ENCODE measurements at places on chromosomes 3 and 15. TPM values are rescaled to one million over a fixed set of nuclear protein-coding genes. Genes with fewer than 3 reads are reported as not detected.

CDHR4 gene
- total RNA-seq: not detected

GAP43 gene
- not detected for total RNA-seq

BBS4 gene
- total RNA-seq: 33.1 TPM

LRRIQ4 gene
- total RNA-seq: under 0.01 TPM

CCR2 gene
- total RNA-seq: not detected

NCEH1 gene
- 5.1 TPM for total RNA-seq

CLDN16 gene
- under 0.01 TPM for total RNA-seq

AADAC gene
- total RNA-seq: not detected

ZNF717 gene
- total RNA-seq: 20.4 TPM

DNAJB11 gene
- 42.7 TPM for total RNA-seq

CLDN1 gene
- 4.5 TPM for total RNA-seq

CHCHD6 gene
- total RNA-seq: 171 TPM
